ENCODE measurements at places on chromosomes 11 and 22.

- peak; percentile 21 for DNase-seq
Observed at GRCh38 chr22:35205961-35206360, 51.3 kb upstream of the HMGXB4 start.

DNA sequence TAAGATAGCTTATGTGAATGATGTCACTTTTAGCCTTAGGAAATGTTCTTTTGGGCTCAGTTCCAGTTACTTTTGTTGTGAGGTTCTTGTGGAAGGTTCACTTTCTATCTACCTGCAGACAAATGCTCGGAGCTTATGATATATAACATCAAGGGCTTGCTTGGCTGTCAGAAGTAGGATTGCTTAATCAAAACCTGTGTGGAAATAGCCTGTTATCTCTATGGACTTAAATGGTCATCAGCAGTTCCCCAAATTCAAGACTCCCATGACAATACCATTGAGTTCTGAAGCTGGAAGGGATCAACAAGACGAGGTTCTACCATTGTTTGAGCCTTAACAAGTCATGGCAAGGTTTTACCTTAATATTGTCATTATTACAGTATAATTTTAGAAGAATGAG, 43.8 kb downstream of the FLI1 start:
- no peak for DNase-seq

- no peak for DNase-seq
Observed at GRCh38 chr11:62438641-62439040, 19.8 kb downstream of the SCGB1A1 start.

DNA sequence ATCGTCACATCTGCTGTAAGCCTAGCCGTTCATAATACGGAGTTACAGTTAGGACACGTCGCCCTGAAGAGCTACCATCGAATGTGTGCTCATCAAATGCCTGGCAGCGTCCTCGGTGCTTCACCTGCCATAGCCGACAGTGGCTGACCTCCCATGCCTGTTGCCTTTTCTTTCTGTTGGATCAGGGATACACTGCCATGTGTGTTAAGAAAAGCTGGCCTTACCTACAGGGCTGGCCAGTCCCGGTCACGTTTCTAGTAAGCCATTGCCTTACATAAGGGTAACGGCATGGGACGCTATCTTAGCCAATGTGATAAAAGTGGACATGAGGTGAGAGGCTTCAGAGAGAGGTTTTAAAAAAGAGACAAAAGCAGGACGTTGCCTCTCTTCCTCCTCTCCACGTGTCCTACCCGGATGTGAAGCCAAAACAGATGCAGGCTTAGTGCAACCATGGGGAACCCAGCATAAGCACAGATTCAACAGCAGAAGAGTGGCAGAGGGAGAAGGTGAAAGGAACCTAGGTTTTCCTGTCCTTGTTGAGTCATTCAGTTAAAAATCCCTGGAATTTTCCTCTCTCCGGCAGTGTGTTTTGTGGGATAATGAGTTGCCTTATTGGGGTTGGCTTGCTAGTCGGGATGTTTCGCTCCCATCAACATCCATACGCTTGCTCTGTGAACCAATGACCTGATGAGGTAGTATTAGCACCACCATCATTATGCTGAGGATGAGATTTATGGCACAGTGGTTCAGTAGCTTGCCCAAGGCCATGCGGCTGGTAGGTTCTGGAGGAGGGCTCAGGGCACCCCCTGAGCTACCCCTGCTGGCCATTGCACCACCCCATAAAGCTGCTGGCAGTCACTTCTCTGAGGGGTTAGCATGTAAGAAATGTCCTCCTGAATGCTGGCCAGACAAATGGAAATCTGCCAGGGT, 67.4 kb upstream of the B3GAT1 start:
- no peak for DNase-seq

DNA sequence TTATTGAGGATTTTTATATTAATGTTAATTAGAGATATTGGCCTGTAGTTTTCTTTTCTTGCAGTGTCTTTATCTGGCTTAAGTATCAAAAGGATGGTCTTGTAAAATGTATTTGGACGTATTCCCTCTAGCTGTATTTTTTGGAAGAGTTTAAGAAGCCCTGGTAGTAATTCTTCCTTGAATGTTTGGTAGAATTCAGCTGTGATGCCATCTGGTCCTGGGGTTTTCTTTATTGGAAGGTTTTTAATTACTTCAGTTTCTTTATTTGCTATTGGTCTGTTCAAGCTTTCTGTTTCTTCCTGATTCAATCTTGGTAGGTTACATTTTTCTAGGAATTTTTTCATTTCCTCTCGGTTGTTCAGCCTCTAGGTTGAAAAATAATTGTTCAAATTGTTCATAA, 255.0 kb upstream of the TBCEL start:
- no peak for DNase-seq

- DNase-seq: peak; percentile 82
Observed at GRCh38 chr11:16613512-16614381, 124.7 kb upstream of the C11orf58 start.

DNA sequence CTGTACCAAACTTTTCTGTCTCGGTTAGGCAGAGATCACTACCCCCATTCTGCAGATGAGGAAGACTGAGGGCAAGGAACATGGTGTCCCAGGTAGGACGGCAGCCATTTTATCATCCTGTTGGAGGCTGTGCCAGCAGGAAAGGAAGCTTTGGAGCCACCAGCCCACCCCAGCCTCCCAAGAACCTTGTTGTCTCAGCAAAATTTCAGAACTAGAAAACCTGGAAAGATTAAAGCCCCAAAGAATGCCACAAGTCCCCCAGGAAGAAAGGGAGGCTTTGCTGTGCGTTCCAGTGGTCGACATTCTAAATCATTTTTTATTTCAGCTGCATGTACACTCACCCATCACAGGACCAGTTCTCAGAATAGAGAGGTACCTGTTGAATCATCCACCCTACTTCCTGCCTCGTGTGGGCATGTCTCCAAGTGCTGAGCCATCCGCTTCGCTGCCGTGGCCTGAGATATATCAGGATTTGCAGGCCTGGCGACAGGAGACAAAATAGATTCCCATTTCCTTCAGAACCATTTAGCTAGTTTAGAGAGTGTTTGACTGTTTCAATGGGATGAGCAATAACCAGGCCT, 13.0 kb upstream of the EIF3D start:
- DNase-seq: peak; percentile 84

- DNase-seq: peak; percentile 31
Observed at GRCh38 chr11:123640677-123641494, 13.5 kb downstream of the SCN3B start.

- no peak for DNase-seq
Observed at GRCh38 chr22:19571207-19571795, 47.1 kb upstream of the CLDN5 start.

- no peak for DNase-seq
Observed at GRCh38 chr11:1694846-1695547, 2.0 kb upstream of the KRTAP5-6 start.

DNA sequence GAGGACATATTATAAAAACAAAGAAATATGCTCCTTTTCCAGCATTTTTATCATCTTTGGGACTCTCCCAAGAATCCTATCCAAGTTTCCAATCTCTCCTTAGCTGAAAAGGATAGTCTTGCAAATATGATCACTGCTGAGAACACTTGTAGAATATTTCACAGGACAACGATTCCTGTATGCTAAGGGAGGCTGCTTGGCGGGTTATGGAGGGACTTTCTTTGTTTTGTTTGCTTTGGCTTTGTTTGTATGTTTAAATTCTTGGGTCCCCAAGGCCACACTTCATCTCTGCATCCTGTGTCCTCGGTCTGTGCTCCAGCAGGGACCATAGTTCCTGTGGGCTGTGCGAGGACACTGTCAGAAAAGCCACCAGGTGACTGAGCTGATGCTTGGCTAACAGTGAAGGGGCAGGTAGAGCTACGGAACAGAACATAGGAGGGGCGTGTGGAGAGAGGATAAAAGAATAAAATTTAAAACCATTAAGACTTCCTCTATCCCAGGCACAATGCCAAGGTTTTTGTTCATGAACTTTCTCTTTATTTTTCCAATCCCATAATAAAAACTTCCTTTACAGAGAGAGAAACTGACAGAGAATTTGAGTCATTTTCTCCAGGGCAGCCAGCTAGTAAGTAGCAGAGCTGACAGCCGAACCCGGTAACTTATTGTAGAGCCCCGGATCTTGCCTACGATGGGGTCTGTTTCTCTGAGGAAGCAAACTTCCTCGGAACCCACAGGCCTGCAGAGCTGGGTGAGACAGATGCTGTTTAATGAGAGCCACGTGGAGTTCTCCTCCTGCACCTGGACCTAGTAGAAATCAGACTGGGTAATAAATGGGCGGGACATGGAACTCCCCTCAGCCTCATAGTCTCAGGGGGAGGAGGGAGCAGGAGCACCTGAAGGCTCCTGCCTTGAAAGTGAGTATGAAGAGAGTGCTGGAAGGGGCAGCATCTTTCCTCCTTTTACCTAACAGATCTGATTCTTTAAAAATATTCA, at the start of gene IZUMO1R:
TSS of gene IZUMO1R (plus strand) at position 615 of the 993 bp plus-strand sequence. CDS start 1,057 bp downstream, outside the sequence.
- DNase-seq: no peak

DNA sequence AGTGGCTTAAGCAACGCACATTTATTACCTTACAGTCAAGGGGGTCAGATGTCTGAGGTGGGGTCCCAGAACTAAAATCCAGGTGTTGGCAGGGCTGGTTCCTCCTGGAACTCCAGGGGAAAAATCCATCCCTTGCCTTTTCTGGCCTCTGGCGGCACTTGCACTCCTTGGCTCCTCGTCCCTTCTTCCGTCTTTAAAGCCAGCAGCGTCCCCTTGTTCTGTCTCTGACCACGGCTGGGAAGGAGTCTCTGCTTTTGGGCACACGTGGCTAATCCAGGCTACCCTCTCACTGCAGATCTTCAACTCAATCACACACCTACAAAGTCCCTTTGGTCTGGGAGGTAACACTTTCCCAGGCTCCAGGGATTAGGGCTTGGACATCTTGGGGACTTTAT, 73.5 kb upstream of the WNT7B start:
- DNase-seq: no peak

GRCh38 chr11:130227373-130227772, 67.8 kb downstream of the ST14 start:
- DNase-seq: no peak

- DNase-seq: no peak
Observed at GRCh38 chr11:116731821-116732220, 41.0 kb downstream of the BUD13 start.

DNA sequence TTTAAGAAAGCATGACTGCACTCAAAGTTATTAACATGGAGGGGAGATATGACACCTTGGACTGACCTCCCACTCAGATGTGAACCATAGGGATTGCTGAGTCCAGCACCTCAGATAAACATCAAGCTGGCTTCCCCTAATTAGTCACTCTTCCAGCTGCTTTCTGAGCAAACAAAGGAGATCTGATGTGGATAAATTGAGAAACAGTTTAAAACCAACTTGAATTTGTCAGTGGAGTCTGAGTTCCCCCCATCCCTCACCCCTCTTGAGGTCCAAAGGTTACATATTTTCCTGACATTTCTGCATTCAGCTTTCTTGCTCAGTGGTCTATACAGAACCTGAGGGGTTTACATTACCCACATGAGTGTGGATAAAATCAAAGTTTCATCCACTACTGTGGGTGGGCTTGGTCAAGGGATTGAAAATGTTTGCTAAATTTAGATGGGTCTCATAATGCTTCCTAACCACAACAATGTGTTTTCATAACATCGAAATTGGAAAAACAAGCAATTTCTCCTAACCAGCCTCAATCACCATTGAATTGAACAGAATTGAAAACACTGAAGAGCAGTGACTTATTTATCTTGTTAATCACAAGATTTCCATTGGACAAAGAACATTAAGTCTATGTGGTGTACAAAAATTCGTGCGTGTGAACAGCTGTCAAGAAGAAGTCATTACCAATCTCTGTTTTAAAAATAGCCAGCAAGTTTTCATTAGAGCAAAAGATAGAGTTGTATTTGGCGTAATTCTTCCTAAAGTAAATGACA, 292.3 kb downstream of the METTL15 start:
- DNase-seq: peak; percentile 49

GRCh38 chr11:115916608-115917007, 412.4 kb upstream of the CADM1 start:
- no peak for DNase-seq

- no peak for DNase-seq
Observed at GRCh38 chr22:40076702-40077645, 82.2 kb downstream of the FAM83F start.

DNA sequence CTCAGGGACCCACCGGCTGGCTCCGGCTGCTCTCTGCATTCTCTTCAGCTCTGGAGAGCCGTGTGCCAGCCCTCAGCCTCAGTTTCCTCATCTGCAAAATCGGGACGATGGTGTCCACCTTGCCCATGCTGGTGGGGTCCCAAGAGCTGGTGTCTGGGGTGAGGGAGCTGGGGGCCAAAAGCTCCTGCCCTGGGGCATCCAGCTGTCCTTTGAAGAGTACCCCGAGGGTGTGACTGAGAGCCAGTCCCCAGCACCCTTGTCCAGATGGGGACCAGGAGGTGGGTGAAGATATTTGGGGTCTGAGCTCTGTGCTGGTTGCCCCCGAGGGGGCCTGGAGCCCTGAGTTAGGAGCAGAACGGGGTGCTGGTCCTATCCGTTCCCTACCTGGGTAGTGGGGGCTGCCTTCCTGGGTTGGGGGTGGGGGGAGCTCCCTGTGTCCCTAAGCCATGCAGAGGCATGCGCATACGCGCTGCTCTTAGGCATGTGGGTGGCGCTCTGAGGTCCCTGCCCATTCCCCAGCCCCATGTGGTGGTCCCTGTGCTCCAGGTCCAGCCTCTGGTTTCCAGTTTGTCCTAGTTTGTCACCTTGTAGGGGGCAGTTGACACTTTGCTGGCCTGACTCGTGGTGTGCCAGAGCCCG, 4.9 kb downstream of the LRP5 start:
- no peak for DNase-seq

DNA sequence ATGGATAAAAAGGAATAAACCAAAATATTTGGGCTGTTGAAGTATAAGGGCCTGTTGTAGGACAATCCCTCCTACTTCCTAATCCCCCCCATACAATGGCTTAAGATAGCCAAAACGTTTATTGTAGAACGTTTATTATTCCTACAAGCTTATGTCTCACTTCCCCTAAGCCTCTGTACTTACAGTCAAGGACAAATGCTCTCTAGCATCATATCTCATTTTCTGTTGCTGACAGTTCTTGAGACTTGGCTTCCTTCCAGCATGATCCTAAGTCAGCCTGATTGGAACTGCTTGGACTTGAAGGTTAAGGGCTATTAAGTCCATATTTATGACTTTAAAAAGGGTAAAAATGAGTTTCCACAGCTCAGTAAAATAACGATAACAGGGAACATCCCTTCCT, 8.8 kb downstream of the MISFA start:
- DNase-seq: no peak

- DNase-seq: no peak
Observed at GRCh38 chr11:128398517-128399250, 188.7 kb downstream of the ETS1 start.

GRCh38 chr11:47940904-47941649, 39.3 kb upstream of the PTPRJ start:
- DNase-seq: peak; percentile 51

DNA sequence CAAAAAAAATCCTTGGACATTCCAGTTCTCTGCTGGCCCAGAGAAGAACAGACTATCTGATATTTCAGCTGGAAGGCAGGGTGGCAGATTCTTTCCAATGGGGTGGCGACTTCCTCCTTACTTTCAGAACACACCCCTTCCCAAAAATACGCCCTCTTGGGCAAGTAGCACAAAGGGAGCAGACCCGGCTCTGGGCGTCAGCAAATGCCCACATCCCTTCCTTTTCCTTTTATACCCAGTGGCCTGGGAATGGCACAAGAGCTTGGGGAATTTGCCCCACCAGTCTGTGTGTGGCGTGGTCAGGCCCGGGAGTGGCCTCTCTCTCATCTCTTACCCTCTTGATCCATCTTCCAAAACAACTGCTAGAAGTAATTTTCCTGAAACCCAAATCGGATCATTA, 33.0 kb upstream of the NUP160 start:
- no peak for DNase-seq

All from fibroblast of skin of back (primary cell).